ENCODE measurements at places on chromosomes 5 and 9. TPM values are rescaled to one million over a fixed set of nuclear protein-coding genes. Genes with fewer than 3 reads are reported as not detected.

UNC13B gene
- 0.76 TPM for total RNA-seq

GLT6D1 gene
- total RNA-seq, result not detected

LHX3 gene
- 0.14 TPM for total RNA-seq

RBM18 gene
- 34.0 TPM for total RNA-seq

- no peak for DNase-seq
These were observed 621.9 kb downstream of the DTWD2 start for GRCh38 chr5:118366429-118366828.

GRCh38 chr5:41770799-41771198 is 99.4 kb downstream of the OXCT1 start:
- no peak for DNase-seq

DNA sequence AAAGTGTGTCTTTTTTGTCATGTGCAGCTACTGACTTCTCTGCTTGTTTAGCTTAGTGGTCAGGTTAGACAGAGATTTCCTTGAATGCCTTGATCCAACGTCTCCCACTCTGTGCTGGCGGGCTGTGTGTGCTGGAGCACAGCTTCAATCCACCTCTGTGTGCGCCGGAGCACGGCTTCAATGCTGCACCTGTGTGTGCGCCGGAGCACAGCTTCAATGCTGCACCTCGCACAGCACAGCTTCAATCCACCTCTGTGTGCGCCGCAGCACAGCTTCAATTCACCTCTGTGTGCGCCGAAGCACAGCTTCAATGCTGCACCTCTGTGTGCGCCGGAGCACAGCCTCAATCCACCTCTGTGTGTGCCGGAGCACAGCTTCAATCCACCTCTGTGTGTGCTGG is 69.0 kb upstream of the PHYKPL start:
- DNase-seq, result no peak

- DNase-seq, result no peak
These were observed at the start of gene PRELID2 for GRCh38 chr5:145834917-145835847. PRELID2 (minus strand) TSS chr5:145835342; CDS start chr5:145835251, 91 bp downstream.

- no peak for DNase-seq
These were observed 33.0 kb upstream of the RASGRF2 start for GRCh38 chr5:80926979-80927656.

DNA sequence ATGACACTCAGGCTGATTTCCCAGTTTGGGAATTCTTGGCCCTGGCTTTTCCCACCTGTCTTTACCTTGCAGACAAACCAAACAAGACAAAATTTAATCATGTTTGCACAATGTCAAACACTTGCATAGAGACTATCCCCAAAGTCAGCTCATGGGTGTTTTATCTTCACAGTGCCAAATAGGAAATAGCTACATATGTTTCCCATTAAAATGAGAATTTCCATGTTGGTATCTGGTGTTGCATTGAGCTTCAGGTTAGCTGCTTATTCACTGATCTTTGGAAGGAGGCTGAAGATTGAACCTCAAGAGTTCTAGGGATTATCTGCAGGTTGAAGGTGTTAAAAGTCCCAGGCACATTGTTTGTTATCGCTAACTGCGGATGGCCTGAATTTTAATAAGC is 19.5 kb downstream of the MAP1B start:
- no peak for DNase-seq

GRCh38 chr9:92278110-92278509 is 15.4 kb downstream of the IARS1 start:
- no peak for DNase-seq

- DNase-seq, result no peak
These were observed 44.7 kb downstream of the GKAP1 start for GRCh38 chr9:83772860-83773259.

DNA sequence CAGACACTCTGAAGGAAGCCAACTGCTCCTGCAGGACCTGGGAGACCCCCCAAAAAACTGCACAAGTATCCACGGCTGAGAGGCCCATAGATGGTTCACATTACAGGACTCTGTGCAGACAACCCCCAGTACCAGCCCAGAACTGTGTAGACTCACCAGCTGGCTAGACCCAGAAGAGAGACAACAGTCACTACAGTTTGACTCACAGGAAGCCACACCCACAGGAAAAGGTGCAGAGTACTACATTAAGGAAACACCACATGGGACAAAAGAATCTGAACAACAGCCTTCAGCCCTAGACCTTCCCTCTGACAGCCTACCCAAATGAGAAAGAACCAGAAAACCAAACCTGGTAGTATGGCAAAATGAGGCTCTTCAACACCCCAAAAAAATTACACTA is 281.2 kb upstream of the RGMB start:
- DNase-seq, result no peak

All from CD8-positive, alpha-beta T cell (primary cell).